Colonic mucosa (tissue), 4 donors: ENCODE measurements at places on chromosomes 5 and 9.

GRCh38 chr5:137741718-137742117, 5.8 kb upstream of the KLHL3 start:
- DNase-seq = no peak

GRCh38 chr9:7165331-7165975, 407.7 kb downstream of the KDM4C start:
- no peak for DNase-seq

- DNase-seq = no peak
Measured at GRCh38 chr5:122756264-122756911, 18.5 kb upstream of the SNX2 start.

DNA sequence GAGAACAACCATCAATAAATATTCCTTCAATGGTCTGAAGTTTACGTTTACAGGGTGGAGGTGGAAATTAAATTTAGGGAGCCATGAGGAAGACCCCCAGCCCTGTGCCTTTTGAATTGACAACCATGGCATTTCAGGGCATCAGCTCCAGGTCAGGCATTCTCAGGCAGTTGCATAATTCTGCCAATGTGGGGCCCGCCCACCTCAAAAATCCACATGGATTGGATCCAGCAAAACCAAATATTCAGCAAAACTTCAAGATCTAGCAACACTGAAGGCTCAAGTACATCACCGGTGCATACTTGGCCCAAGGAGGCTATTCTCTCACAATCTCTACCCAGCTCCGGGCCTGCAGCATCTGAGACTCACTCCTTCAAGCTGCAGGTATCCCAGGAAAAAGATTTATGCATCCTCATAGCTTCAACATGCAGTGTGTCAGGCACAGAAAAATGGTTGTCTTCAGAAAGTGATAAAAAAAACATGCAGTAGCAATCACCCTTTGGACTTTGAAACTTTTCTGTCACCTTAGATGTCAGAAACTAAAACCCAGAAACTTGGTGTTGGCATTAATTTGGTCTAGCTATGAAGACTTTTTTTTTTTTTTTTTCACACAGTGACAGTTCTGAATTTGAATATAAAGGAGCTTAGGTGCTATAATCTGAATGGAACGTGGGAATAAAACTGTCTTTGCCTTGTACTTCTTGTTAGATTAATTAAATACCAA, 21.4 kb upstream of the ANXA2R start:
- DNase-seq = no peak

DNA sequence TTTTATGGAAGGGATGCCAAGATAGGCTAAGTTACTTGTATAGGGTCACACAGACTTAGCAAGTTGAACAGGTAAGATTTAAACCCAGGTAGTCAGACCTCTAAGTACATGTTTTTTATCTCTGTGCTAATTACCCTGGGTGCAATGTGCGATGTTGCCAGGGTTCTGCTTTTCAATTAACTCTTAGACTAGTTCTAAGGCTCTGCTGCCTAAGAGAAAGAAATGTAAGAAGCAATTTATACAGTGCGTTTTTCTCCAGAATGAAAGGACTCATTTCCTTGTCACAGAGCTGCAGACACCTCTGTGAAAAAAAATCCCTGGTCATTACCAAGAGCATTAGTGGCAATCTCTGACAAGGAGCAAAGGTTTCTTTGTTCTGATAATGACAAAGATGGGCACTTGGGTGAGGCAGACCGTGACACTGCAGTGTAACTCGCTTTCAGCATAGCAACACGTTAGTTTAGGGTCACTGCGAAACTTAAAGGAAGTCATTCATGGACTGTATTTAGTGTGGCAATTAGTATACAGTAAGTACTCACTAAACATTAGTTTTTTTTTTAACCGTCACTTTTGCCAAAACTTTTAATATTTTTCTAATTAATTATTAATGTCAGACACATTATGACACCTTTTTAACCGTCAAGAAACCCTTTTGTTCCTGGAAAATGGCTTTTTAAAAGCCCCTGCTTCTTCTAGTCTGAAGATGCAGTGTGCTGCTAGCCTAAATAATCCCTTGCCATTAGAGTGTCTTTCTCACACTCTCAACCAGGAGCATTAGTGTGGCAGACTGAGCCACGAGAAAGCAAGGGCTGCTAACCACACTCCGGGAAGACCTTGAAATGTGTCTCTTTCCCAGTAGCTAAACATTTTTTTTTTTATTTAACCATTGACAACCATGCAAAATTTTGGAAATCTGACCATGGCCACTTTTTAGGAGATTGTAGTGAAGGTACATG, 520.0 kb upstream of the C9orf72 start:
- no peak for DNase-seq

DNA sequence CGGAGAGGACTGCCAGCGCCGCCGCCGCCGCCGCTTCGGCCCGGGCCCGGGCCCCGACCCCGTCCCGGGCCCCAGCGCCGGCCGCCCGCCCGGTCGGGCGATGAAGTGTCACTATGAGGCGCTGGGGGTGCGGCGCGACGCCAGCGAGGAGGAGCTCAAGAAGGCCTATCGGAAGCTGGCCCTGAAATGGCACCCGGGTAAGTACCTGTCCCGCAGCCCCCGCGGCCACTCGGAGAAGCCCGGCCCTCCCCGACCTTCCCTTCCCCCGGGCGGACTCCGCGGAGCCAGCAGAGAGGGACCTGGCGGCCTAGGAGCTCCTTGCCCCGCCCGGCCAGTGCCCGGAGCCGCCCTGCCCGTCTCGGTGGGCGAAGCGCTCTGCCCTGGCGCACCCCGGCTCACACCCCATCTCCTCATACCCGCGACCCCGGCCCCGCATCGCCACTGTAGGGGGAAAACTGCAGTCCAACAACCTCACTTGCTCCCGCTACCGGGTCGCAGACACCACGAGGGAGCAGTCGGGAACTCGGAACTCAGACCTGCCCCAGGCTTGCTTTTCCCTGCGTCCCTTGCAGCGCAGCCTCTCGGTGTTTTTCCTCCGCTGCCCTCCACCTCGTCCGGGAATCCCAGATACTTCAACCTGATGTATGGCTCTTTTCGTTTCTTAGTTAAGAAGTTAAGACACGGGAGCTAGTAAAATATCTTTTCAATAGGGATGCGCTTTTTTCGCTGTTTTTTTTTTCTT, 532 bp downstream of the DNAJC21 start:
- peak; percentile 88 for DNase-seq

- no peak for DNase-seq
Measured at GRCh38 chr5:82792096-82792495, 285.1 kb downstream of the TMEM167A start.
